ENCODE measurements at places on chromosomes 2 and 18.

GRCh38 chr18:22567794-22568193, 150.1 kb upstream of the CTAGE1 start:
- DNase-seq: no peak

GRCh38 chr18:55185391-55185790, 226.1 kb upstream of the CCDC68 start:
- DNase-seq: no peak

GRCh38 chr2:84866122-84866521, 14.8 kb downstream of the TRABD2A start:
- no peak for DNase-seq

DNA sequence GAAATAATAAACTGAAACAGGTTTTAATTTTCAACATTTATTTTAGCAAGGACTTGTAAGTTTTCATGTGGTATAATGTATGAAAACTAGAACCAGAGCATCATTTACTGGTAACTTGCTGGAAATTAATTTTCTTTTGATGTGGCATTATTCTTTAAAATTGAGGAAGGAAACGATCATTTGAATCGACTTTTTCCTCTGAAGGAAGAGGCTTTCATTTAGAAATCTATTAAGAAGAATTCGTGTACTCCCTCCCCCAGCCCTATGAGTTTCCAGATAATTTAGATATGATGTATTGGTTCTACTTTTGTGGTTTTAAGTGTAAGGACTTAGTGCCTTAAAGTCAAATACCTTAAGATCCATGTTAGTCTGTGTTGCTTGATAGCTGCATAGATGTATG, 2.5 kb downstream of the BABAM2 start:
- DNase-seq: no peak

- DNase-seq: no peak
Observed at GRCh38 chr2:173386021-173386737, 31.5 kb downstream of the CDCA7 start.

DNA sequence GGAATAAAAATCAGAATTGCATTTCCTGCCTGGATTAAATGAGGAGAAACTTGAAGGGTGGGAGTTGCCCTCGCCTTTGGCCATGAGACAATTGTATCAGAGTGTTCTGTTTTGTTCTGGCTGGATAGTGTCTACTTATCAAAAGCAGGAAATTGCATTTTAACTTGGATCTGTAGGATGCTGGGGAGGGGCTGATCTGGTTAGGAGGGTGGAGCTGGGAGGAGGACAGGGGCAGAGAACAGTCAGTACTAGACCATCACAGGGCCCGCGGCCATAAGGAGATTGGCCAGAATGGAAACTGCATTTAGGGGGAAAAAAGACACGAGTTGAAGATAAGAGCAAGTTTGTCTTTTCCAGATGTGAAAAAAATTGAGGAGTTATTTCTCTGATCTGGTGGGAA, 199.1 kb upstream of the POU3F3 start:
- DNase-seq: no peak

GRCh38 chr2:128326346-128326745, 7.7 kb upstream of the HS6ST1 start:
- DNase-seq: no peak

GRCh38 chr2:36973320-36973719, 7.0 kb upstream of the STRN start:
- DNase-seq: no peak

GRCh38 chr18:74918276-74918790, 290.6 kb downstream of the PTGR3 start:
- no peak for DNase-seq

- DNase-seq: no peak
Observed at GRCh38 chr2:20353241-20353992, 2.8 kb upstream of the PUM2 start.

GRCh38 chr2:86281066-86281700, 56.2 kb downstream of the REEP1 start:
- DNase-seq: no peak

GRCh38 chr18:79259218-79259617, 136.5 kb upstream of the NFATC1 start:
- DNase-seq: no peak

GRCh38 chr2:105488285-105488684, 89.4 kb upstream of the FHL2 start:
- DNase-seq: no peak

DNA sequence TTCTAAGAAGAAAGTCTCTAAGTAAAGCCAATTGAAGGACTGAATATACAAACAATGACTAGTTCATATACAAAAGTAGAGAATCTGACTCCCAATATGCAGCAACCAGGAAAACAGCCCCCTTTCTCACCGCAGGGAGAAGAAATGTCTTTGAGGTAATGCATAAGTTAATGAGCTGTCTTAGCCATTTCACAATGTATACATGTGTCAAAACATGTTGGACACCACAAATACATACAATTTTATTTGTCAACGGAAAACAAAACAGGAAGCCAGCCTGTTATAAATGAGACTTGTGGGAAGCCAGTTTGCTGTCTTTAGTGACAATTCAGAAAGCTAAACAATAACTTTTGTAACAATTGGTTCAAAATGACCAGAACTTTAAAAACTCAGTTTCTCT, 389.2 kb downstream of the CBLN2 start:
- DNase-seq: no peak

DNA sequence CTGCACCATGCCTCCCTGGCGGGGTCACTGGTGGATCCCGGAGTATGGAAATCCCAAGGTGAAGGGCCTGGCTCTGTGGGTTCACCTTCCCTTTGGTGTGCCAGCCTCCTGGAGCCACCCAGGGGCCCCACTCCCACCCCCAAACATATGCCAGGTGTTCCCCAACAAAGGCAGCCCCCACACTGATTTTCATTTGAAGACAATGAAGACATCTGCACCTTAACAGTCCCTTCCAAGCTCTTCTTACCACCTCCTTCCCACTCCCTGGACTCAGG, 11.7 kb downstream of the BIN1 start:
- no peak for DNase-seq

DNA sequence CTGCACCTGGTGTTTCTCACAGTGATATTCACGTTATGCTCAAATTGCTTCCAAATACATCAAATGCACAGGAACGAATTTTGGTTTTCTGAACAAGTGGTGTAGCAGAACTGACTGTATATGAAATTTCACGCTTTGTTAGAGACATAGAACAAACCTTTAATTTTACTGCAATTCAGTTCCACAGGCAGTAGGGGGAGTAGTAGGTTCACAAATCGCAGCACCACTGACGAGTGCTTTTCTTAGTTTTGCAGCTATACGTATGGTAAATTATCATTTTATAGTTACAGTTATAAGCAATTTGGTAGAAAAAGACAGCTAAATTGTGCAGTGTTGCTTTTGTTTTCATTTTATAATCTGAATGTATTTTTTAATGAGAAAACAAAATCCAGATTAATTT, 113.3 kb downstream of the KIAA1328 start:
- DNase-seq: no peak

GRCh38 chr18:70659036-70659925, 370.4 kb downstream of the SOCS6 start:
- DNase-seq: no peak

DNA sequence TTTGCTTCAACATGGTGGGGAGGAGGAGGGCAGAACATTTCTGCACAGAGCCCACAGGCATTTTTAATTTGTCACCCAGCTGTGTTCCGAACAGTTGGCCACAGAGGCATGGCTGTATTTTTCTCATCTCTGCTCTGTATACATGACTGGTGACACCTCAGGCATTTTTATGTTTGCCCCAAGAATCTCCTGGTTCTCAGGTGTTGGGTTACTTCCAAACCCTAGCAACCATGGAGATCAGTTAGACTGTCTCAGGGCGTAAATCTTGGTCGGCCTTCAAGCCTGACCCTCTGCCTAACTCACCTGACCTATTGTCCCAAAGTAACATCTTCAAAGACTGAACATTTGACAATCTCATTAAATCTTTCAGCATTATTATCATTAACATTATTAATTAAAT, 100.0 kb downstream of the ABCA12 start:
- DNase-seq: no peak

All from cerebellar nuclear complex (tissue), 1 donor.